ELR (cell line): ENCODE measurements at places on chromosomes 5 and 9.
A peak's percentile ranks its signal among the peaks of the same experiment; 100 is the strongest.

GRCh38 chr5:70440-70839, 21.5 kb upstream of the PLEKHG4B start:
- DNase-seq: no peak

DNA sequence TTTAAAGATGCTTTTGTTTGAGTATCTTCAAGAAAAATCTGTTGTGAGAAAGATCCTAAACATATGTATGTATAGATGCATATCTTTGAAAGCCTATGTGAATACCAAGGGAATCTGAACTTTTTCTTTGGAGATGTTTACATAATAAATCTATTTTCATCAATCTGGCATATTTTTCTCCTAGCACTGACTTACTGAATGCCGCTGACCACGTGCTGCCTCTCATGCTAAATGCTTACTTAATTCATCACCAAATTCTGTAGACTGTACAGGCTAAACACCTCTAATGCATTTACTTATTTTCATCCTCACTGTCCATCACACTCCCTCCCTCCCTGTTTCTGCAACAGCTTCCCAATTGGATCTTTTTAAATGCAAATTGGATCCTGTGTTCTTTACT, 566.2 kb upstream of the WWC1 start:
- no peak for DNase-seq

DNA sequence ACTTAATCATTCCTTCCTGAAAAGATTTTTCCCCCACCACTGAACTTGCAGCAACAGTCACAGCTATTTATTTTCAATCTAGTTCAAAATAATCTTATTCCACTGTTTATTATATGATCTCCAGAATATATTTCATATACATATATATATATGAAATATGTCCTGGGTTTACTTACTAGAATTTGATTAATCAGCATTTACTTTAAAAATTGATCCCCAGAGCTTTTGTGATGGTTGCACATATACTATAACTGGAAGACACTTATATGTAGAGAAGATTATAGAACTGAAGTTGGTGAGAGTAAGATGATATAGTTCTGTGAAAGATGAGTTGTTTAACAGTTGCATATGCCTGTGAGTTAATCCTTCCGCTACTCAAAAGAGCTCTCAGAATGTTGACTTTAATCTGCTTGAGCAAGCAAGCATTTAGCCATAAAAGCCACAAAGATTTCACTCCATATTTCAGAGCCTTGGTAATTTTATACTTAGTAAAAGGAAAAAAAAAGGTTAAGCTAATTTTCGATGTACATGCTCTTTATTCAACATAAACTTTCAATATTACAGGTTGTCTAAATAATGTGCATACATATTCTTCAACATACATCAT, 399.3 kb upstream of the CDH9 start:
- no peak for DNase-seq

DNA sequence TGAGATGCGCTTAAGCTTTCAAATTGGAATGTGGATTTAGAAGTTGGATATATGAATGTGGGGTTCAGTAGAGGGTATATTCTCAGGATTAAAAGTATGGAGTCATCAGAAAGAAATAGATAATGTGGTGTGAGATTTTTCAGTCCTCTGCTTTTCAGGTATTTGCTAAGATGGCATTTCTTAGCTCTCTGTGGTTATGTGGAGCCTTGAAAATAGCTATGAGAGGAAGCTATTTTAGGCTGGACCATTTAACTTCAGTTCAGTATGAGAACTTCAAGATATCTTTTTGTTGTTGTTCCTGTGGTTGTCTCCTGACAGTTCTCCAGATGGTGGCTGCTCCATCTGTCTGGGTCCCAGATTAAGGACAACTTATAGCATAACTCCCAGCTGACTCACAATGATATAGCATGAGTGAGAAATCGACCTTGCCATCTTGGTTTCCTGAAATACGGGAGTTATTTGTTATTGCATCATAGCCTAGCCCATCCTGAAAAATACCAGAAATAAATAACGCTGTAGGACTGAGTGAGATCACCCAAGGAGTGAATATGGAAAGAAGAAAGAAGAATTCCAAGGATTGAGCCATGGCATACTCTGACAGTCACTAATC, 461.5 kb downstream of the ANXA1 start:
- peak; percentile 34 for DNase-seq

GRCh38 chr5:128099944-128100343, 16.4 kb downstream of the SLC12A2 start:
- DNase-seq: no peak

DNA sequence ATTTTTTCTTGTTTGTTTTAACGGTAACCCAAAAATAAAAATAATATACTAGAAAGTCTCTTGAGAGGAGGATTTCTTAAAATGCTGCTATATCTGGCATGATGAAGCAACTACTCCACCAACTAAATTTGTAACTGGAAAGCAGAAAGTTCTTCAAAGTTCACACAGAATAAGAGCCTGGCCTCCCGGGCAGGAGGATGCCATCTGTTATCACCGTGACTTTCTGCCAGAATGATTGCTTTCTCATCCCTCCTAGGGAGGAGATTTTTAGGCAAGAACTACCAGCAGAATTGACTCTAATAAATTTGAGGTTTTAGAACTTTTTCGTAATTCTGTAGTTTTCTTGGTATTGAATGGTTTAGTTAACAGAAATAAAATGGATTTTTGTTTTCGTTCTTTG, 464.6 kb upstream of the ACTBL2 start:
- no peak for DNase-seq

DNA sequence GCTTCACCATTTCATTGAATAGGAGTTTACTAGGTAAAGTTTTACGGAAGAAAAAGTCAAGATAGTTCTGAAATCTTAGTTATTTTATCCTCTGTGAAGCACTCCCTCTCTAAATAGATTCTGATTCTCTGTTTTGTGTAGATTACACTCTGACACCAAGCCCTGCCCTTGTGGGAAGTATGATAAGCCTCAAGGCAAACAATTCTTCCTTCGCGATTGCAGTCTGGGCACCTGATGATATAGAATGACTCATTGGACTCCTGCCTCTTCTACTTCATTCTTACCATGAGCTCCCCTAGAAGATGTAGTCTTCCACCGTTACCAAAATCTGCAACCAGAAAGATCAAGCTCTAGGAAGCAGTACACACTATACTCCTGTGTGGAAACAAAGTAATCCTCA, 626.9 kb upstream of the PTGER4 start:
- DNase-seq: peak; percentile 53

DNA sequence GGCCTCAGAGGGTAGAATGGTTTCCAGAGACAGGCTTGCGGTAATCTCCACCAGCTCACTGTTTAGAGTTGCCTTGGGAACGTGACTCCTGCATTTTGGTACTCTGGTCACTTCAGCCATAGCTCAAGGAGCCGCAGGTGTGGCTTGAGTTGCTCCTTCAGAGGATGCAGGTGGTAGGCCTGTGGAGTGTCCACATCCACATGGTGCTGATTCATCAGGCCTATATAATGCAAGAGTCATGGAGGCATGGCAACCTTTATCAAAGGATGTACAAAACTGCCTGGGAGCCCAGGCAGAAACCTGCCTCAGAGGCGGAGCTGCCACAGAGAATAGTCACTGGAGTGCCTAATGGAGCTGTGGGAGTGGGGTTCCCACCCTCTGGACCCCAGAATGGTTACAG, 114.2 kb downstream of the ANXA1 start:
- no peak for DNase-seq

GRCh38 chr5:19322716-19323485, 665.1 kb downstream of the CDH18 start:
- peak; percentile 51 for DNase-seq

DNA sequence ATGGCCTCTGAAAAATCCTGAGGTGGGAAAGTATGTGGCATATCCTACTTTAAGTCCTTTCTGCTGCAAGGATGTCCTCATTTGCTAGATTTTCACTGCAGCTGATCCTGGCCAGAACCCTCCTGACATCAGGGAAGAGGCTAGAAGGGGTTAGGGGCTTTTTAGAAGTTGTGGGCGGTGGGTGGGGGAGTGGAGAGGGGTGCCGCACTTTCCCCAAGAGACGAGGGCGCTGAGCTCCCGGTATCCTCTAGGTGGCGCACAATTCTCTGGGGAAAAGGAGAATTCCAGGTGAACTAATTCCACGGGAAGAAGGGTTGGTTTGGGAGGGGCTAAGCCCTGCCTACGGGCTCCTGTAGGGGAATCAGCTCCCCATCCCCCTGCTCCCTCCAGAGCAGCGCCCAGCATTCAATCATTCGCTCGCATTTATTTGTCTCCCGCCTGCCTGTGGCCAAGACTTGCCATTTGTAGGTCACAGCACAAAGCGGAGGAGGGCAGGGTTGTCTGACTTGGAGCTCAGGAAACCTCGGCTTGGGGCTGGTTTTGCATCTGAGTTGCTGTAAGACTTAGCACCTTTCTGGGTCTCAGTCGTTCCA, 42.9 kb upstream of the HAND1 start:
- DNase-seq: peak; percentile 53

DNA sequence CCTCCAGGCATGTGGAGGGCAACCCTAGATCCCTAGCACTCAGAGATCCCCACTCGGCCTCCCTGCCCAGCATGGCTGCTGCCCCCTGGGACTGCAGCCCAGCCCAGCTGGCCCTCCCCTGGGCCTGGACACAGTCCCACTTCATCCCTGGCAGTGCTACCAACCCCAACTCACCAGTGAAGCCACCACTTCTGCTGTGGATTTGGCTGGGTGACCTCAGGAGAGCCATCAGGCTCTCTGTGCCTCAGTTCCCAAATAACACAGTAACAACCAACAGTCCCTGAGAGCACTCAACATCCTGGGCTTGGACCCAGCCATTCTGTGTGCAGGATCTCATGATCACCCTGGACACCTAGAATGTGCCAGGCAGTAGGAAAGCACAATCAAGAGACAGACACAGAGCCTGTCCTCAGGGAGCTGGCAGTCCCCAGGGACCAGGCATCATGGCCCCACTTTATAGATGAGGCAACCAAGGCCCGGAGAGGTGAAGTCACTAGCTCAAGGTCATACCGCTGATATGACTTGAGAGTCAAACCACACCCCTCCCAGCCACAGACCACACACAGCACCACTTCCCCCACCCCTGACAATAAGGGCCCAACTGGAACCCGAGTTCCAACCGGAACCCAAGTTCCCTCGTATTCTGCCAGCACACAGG, 4.7 kb upstream of the PSMB7 start:
- DNase-seq: no peak

DNA sequence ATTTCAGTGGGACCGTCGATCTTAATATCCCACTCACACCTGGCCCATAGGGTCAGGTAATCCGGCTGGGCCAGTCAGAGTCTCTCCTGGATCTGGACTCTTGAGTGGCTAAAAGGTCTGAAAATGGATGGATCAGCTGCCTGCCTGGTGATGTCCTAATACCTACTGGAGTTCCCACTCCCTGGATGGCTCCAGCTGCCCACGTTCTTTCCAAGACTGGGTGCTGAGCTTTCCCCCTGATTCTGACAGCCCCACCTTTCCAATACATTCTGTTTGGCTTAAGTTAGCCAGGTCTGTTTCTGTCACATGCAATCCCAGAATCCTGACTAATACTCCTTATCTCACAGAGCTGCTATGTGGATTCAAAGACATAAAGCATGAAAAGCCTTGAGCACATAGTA, 10.2 kb downstream of the SH3PXD2B start:
- peak; percentile 43 for DNase-seq

GRCh38 chr9:36025746-36026145, 11.0 kb upstream of the RECK start:
- DNase-seq: no peak

DNA sequence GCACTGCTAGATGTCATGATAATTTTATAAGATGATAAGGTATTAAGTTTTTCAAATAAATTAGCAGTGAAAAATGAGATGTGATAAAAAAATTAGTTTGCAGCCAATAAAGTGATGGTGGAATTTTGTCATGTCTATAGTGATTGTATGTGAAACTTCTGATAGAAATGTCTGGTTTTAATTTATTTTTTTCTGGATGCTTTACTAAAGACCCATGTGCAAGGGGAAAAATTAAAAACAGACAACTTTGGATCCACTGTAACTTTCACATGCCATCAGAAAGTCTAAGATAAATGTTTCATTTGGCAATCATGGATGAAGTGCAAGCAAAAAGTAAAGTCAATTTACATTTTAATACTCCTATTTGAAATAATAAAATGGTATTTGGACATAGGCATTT, 4.4 kb upstream of the NDUFS4 start:
- no peak for DNase-seq

GRCh38 chr9:131198041-131198715, 72.8 kb downstream of the NUP214 start:
- no peak for DNase-seq

DNA sequence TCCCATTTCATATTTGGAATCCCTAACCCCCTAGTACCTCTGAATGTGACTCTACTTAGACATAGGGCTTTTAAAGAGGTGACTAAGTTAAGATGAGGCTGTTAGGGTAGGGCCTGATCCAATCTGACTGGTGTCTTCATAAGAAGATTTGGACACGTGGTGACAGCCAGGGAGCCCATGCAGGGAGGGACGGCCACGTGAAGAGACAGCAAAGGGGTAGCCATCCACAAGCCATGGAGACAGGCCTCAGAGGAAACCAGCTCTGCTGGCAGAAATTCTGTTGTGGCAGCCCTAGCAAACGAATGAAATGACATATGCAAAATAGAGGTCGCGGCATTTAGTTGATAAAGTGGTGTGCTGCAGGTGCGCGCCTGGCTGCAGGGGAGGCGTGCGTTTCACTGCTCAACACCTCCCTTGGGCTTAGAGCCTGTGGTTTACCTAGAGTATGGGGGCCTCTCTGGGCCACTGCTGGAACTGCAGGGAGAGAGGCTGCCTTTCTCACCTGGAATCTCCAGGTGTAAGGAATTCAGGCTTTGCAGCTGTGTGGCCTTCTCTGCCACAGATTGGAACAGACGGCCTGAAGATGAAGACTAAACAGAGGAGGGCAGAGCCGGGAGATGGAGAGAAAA, 7.1 kb upstream of the AFAP1L1 start:
- peak; percentile 20 for DNase-seq

DNA sequence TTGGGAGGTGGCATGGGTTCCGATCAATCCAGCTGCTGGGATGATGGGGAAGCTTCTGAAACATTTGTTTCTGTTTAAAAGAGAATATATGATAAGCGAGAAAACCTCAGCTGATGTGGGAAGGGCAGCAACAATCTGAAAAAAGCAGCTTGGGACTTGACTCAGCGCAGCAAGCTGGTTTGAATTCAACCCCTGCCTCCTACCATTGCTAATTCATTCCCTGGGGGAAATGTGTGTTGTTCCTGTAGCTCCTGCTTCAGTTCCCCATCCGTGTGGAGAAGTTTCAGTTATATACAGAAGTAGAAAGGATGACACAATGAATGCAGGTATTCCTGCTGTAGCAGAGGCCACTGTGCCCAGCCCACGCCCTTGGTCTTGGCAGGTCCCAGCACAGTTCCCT, 145.1 kb downstream of the NXNL2 start:
- no peak for DNase-seq
